ENCODE measurements at places on chromosomes 11 and 22. TPM values are rescaled to one million over a fixed set of nuclear protein-coding genes. Genes with fewer than 3 reads are reported as not detected.

Gene SMC1B
- not detected for total RNA-seq

Gene MISFA
- not detected for total RNA-seq

Gene MAML2
- total RNA-seq = 29.6 TPM

Gene TTC36
- 1.5 TPM for total RNA-seq

Gene OR5A1
- total RNA-seq = not detected

GRCh38 chr11:78426845-78427244 lies 9.2 kb upstream of the GAB2 start:
- H3K36me3 ChIP-seq = no peaks in the 10 kb centered on the region
- DNase-seq = no peak
- no peak overlapping the region for H3K4me3 ChIP-seq
- no peaks in the 10 kb centered on the region for H3K27me3 ChIP-seq
- peaks cover 17% of the 10 kb centered on the region for H3K4me1 ChIP-seq

- H3K4me3 ChIP-seq = no peak overlapping the region
- no peak for DNase-seq
- H3K4me1 ChIP-seq = no peaks in the 10 kb centered on the region
- H3K27me3 ChIP-seq = no peaks in the 10 kb centered on the region
- no peak overlapping the region for H3K27ac ChIP-seq
- peaks cover 35% of the 10 kb centered on the region for H3K36me3 ChIP-seq
These were observed 15.3 kb downstream of the TTC12 start for GRCh38 chr11:113329725-113330124.

GRCh38 chr11:29251738-29252137 lies 765.1 kb downstream of the KCNA4 start:
- H3K27me3 ChIP-seq = no peaks in the 10 kb centered on the region
- H3K27ac ChIP-seq = no peak overlapping the region
- no peak overlapping the region for H3K4me3 ChIP-seq
- H3K4me1 ChIP-seq = no peaks in the 10 kb centered on the region
- DNase-seq = no peak

GRCh38 chr11:121793291-121793690 lies 322.7 kb downstream of the BLID start:
- no peak for DNase-seq
- no peaks in the 10 kb centered on the region for H3K36me3 ChIP-seq
- H3K27me3 ChIP-seq = no peaks in the 10 kb centered on the region
- no peak overlapping the region for H3K27ac ChIP-seq
- H3K4me1 ChIP-seq = peaks cover 25% of the 10 kb centered on the region

- no peak overlapping the region for H3K4me3 ChIP-seq
- no peak for DNase-seq
These were observed 9.9 kb downstream of the CTSC start for GRCh38 chr11:88327462-88328143.

DNA sequence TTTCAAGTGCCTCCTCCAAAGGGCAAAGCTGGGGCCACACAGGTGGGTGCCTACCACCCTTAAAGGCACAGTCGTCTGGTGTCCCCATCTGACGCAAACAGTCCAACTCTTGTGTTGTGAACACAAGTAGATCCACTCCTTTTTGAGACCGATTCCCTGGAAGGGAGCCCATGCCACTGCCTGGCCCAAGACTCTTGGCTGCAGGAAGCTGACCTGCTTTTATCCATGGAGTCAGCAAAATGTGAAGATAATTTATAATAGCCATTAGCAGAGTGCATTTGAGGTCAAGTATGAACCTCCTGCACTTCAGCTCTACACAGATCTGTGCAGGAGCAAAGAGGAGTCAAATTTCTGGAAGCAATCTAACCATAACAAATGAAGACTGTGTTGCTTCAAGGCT lies 68.5 kb downstream of the ADM start:
- DNase-seq = no peak
- H3K4me1 ChIP-seq = peaks cover 11% of the 10 kb centered on the region
- no peak overlapping the region for H3K4me3 ChIP-seq
- no peaks in the 10 kb centered on the region for H3K27me3 ChIP-seq

- H3K4me3 ChIP-seq = peak overlapping the region; percentile 36
- H3K4me1 ChIP-seq = peaks cover 35% of the 10 kb centered on the region
- H3K27ac ChIP-seq = peak overlapping the region; percentile 93
- H3K27me3 ChIP-seq = no peaks in the 10 kb centered on the region
- no peaks in the 10 kb centered on the region for H3K36me3 ChIP-seq
These were observed 11.4 kb downstream of the ACO2 start for GRCh38 chr22:41480397-41480735.

DNA sequence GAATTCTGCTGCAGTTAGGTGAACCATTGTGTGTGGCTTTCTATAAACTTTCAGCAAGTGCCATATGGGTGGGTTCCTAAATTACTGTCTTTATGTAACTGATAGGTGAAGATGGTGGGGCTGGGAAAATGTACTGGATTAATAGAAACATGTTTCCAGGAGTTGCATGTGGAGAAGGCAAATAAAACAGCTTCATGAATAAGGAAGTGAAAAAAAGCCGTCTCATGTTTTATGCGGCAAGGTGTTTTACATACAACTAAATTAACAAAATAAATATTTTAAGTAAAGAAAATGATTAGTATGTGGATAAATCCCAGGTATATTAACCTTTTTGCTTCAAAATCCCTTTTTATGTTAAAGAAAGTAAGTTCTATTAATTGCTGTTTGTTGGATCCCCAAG lies 67.2 kb downstream of the EXT2 start:
- peaks cover 4% of the 10 kb centered on the region for H3K36me3 ChIP-seq
- no peaks in the 10 kb centered on the region for H3K27me3 ChIP-seq
- no peak for DNase-seq
- H3K4me1 ChIP-seq = peaks cover 9% of the 10 kb centered on the region
- H3K4me3 ChIP-seq = no peak overlapping the region

DNA sequence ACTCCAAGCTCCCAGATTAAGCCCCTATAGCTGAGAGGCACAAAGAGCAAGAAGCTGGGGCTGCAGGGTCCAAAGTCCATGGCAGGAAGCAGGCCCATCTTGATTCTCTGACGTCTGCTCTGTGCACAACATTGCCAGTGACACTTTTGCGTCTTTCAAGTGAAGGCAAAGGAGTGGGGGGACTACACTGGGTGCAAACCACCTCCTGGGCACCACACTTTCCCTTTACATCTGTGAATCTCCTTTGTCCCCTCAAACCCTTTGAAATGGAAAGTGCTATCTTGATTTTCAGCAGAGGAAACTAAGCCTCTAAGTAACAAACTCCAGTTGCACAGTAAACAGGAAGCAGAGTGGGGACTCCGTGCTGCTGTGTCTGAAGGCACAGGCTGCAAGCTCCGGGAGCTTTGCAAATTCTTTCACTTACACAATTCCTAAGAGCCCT lies 428.0 kb downstream of the LARGE1 start:
- H3K4me1 ChIP-seq = no peaks in the 10 kb centered on the region
- DNase-seq = no peak

DNA sequence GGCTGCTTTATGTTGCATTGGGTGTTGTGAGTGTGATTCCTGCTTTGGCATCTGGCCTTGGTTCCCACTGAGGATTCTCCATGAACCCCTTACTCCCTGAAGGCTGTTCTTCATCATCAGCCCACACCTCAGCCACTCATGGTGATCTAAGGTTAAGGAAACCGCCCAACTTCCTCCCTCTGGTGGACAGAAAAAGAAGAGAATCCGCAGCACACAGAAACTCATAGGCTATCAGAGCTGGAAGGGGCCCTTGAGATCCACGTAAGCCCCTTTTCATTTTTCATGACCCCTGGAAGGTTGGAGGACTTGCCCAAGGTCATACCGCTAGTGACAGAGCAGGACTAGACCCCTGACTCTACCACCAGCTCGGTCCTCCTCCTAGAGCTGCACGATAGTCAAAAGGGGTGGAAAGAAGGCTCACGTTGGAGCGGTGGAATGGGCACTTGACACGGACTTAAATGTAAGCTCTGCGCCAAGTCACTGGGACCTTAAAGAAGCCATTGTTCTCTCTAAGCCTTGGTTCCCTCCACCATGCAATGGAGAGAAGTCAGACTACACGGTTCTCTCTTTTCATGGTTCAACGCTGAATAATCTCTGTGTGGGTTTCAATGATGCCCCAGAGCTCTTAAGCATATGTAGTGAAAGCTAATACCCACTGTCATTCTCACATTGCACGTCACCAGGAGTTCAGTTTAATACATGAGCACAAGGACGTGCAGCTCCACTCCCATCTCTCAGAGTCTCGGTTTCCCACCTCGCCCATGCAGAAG lies 83.6 kb upstream of the CRTAM start:
- no peaks in the 10 kb centered on the region for H3K27me3 ChIP-seq
- no peak overlapping the region for H3K4me3 ChIP-seq
- no peaks in the 10 kb centered on the region for H3K4me1 ChIP-seq
- H3K36me3 ChIP-seq = no peaks in the 10 kb centered on the region
- H3K27ac ChIP-seq = no peak overlapping the region
- DNase-seq = no peak

- H3K27me3 ChIP-seq = no peaks in the 10 kb centered on the region
- no peak for DNase-seq
- no peaks in the 10 kb centered on the region for H3K4me1 ChIP-seq
- H3K36me3 ChIP-seq = no peaks in the 10 kb centered on the region
These were observed 113.5 kb upstream of the VPREB1 start for GRCh38 chr22:22130953-22131608.

GRCh38 chr11:118397448-118397847 lies 4.0 kb upstream of the ATP5MG start:
- peaks cover 32% of the 10 kb centered on the region for H3K36me3 ChIP-seq
- H3K4me1 ChIP-seq = peaks cover 4% of the 10 kb centered on the region
- H3K27ac ChIP-seq = no peak overlapping the region
- DNase-seq = no peak
- H3K4me3 ChIP-seq = no peak overlapping the region

- H3K27me3 ChIP-seq = no peaks in the 10 kb centered on the region
- H3K27ac ChIP-seq = no peak overlapping the region
- H3K36me3 ChIP-seq = no peaks in the 10 kb centered on the region
- no peak for DNase-seq
- no peak overlapping the region for H3K4me3 ChIP-seq
These were observed 25.1 kb downstream of the ADM start for GRCh38 chr11:10329935-10330334.

GRCh38 chr11:78993802-78994430 lies 419.3 kb upstream of the NARS2 start:
- no peak overlapping the region for H3K4me3 ChIP-seq
- H3K4me1 ChIP-seq = no peaks in the 10 kb centered on the region
- no peaks in the 10 kb centered on the region for H3K36me3 ChIP-seq
- no peak for DNase-seq

DNA sequence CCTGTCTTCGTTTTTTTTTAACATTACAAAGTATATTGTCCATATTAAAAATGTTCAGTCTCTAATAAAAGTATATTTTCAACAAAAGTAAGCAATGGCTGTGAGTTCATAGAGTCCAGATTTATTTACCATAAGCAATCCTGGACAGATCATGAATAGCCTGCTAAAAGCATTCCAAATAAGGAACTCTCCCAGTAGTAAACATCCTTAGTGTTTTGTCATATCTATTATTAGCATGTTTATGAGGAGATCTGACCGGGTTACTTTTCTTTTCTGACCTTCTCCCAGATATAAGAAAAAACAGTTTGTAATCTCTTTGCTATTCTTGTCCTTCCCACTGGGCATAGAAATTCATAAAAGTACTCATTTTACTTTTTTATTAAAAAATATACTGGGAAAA lies 403.9 kb upstream of the ANO3 start:
- no peak overlapping the region for H3K27ac ChIP-seq
- DNase-seq = no peak
- no peaks in the 10 kb centered on the region for H3K27me3 ChIP-seq
- no peaks in the 10 kb centered on the region for H3K36me3 ChIP-seq
- H3K4me3 ChIP-seq = no peak overlapping the region
- no peaks in the 10 kb centered on the region for H3K4me1 ChIP-seq

GRCh38 chr22:43402128-43402527 lies 9.7 kb upstream of the MPPED1 start:
- H3K27ac ChIP-seq = no peak overlapping the region
- no peaks in the 10 kb centered on the region for H3K4me1 ChIP-seq
- no peaks in the 10 kb centered on the region for H3K27me3 ChIP-seq
- no peak overlapping the region for H3K4me3 ChIP-seq

DNA sequence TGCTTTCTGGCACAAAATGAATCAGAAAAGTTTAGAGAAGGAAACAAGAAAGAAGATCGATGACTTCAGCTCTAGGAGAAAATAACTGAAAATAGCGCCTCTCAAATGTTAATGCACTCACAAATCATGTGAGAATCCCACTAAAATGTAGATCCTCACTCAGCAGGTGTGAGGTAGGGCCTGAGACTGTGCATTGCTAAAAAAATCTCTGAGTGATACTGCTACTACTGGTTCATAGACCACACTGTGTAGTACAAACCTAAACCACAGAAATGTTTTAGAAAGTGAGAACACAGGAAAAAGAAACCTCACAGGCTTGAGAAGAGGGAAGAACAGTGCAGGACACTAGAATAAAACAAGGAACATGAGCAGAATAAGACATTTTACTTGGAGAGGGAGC lies 2.0 kb downstream of the OR8D4 start:
- no peak for DNase-seq
- H3K27ac ChIP-seq = no peak overlapping the region
- H3K4me3 ChIP-seq = no peak overlapping the region

- H3K27ac ChIP-seq = no peak overlapping the region
- no peaks in the 10 kb centered on the region for H3K36me3 ChIP-seq
- no peak for DNase-seq
- no peaks in the 10 kb centered on the region for H3K27me3 ChIP-seq
- H3K4me1 ChIP-seq = no peaks in the 10 kb centered on the region
- no peak overlapping the region for H3K4me3 ChIP-seq
These were observed 82.9 kb downstream of the OSBP2 start for GRCh38 chr22:30777587-30777986.
